Thoracic aorta (tissue), 2 donors: ENCODE measurements at places on chromosomes 3 and 15. TPM values are rescaled to one million over a fixed set of nuclear protein-coding genes. Genes with fewer than 3 reads are reported as not detected.

DNA sequence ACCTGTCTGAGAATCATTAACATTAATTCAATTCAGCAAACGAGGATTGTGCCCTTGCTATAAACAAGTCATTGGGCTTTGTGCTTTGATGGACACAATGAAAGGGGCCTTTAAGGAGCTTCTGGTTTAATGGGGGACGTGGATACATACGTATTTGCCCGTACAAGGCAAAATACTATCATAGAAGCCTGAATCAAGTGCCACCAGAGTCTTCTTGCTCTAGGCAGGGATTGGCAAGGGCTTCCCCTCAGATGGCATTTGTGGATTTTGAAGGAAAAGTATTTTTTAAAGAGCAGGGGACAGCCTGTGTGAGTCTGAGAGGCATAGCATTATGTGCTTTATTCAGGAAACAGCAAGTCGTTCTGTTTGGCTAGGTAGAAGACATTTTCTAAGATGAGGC lies 83.7 kb upstream of the NEDD4 start:
- no peak overlapping the region for H3K4me3 ChIP-seq
- H3K27me3 ChIP-seq = no peaks in the 10 kb centered on the region
- no peak for DNase-seq
- peaks cover 9% of the 10 kb centered on the region for H3K4me1 ChIP-seq

DNA sequence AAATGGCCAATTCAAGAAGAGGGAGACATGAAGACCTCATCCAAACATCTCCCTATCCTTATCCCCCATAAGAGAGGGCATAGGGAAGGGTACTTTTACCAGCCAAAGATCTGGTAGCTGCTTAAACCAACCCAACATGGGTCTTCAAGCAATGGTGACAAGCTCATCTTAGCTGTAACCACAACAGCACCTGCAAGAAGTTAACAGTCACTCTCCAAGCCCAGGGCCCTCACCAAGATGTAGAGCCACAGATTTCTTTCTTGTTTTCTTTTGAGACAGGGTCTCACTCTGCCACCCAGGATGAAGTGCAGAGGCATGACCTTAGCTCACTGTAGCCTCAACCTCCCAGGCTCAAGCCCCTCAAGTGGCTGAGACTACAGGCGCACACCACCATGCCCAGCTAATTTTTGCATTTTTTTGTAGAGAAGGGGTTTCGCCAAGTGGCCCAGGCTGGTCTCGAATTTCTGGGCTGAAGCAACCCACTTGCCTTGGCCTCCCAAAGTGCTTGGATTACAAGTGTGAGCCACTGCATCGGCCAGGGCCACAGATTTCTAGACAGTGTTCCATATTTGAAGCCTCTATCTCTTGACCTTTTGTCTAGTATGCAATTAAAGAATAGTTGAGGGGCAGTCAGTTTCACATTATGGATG lies 57.1 kb downstream of the DHX30 start:
- peaks cover 42% of the 10 kb centered on the region for H3K36me3 ChIP-seq
- H3K27ac ChIP-seq = no peak overlapping the region
- DNase-seq = no peak
- H3K27me3 ChIP-seq = no peaks in the 10 kb centered on the region

The TPRA1 gene
- 32.0 TPM for total RNA-seq

The SLC7A14 gene
- total RNA-seq = not detected

- H3K27ac ChIP-seq = peak overlapping the region; percentile 80
- peak overlapping the region; percentile 96 for H3K4me3 ChIP-seq
- DNase-seq = no peak
- H3K27me3 ChIP-seq = no peaks in the 10 kb centered on the region
- H3K4me1 ChIP-seq = peaks cover 20% of the 10 kb centered on the region
Observed at GRCh38 chr15:65287520-65287855, 805 bp upstream of the PARP16 start.

The MUC13 gene
- not detected for total RNA-seq

DNA sequence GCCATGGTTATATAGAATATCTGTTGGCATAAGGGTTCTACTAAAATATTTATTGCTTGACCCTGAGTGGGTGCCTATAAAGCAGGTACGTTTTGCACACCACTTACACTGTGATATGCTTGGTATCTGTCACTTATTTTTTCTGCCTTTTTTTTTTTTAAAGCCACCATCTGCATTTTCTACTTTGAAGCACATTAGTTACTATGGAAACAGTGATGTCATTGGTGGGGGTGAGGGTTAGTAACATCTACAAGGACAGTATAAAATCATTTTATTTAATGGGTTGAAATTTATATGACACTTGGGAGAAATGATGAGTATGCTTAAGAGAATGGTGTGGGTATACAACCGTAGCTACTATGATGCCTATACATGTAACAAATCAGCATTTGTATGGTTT lies 25.6 kb downstream of the SLCO3A1 start:
- no peak overlapping the region for H3K27ac ChIP-seq
- no peak for DNase-seq
- no peaks in the 10 kb centered on the region for H3K36me3 ChIP-seq
- H3K27me3 ChIP-seq = no peaks in the 10 kb centered on the region
- no peaks in the 10 kb centered on the region for H3K4me1 ChIP-seq

DNA sequence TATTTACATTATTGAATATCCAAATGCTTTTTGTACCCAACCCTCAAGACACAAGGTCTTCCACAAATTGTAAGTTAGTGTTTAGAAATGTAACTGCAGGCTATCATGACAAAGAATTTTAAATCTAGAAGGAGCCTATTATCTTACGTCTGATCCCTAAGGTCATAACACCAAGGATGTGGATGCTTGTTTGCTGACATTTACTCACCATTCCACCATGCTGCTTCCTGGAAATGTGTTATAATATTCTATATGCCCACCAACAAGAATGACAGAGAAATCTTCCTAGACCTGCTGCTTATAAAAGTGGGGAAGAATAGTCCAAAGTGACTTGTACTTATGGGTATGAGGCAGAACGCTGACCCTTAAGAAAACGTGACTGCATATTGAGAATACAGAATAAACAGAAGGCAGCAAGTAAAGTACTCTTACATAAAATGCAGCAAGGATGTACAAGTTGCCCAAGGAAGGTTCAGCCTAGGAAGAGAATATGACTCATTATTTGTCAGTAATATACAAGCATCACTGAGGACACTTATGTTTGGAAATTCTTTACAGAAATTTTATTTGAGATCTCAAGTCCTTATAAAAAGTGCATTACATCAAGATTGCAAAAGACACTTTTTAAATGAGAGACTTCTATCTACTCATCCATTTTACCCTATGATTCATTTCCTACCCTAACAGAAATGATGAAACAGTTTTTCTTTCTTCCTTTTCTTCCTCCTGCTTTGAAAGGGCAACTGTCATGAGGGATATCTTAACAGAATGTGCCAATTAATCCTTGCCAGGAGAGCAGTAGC lies 59.6 kb downstream of the ESYT3 start:
- H3K27me3 ChIP-seq = no peaks in the 10 kb centered on the region
- no peak overlapping the region for H3K4me3 ChIP-seq
- H3K27ac ChIP-seq = no peak overlapping the region
- DNase-seq = no peak

GRCh38 chr3:191963182-191963581 lies 502.2 kb downstream of the PYDC2 start:
- no peak overlapping the region for H3K27ac ChIP-seq
- no peaks in the 10 kb centered on the region for H3K36me3 ChIP-seq
- H3K4me3 ChIP-seq = no peak overlapping the region
- no peaks in the 10 kb centered on the region for H3K27me3 ChIP-seq
- H3K4me1 ChIP-seq = no peaks in the 10 kb centered on the region
- no peak for DNase-seq

DNA sequence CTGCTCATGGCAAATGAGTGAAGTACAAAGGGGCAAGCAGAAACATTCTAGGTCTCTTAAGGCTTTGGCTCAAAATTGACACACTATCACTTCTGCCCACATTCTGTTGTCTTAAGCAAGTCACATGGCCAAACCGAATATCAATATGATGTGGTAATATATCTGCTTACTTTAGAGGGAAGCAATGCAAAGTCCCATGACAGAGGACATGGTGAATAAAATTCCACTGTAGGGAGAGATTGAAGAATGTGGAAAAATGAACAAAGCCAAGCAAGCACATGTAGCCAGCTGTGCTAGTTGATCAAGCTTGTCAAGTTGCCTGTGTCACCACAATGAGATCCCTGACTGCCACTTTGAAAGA lies 11.2 kb upstream of the TBC1D5 start:
- H3K27me3 ChIP-seq = no peaks in the 10 kb centered on the region
- H3K27ac ChIP-seq = no peak overlapping the region
- no peak overlapping the region for H3K4me3 ChIP-seq
- no peaks in the 10 kb centered on the region for H3K36me3 ChIP-seq

DNA sequence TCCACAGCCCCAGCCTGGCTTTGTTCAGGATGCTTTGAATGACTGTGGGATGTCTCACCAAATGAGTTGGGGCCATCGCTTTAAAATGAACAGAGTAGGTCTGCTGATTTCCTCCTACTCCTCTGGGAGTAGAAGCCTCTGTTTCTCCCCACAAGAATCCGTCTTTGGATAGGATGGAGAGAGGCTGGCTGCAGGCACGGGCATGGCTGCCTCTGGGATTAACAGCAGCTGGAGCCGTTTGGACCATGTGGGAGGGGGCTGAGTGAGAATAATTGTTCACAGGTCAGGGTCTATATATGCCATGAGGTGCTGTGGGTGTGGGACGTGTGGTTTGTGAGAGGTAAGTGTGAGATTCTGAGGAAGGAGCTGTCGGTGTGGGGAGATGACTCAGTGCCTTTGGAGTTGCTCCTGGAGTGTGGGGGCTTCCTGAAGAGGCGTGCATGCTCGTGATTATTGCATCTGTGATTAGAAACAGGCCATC lies 48.0 kb upstream of the APEH start:
- no peaks in the 10 kb centered on the region for H3K27me3 ChIP-seq
- H3K36me3 ChIP-seq = no peaks in the 10 kb centered on the region
- H3K27ac ChIP-seq = no peak overlapping the region
- no peak overlapping the region for H3K4me3 ChIP-seq
- H3K4me1 ChIP-seq = no peaks in the 10 kb centered on the region

DNA sequence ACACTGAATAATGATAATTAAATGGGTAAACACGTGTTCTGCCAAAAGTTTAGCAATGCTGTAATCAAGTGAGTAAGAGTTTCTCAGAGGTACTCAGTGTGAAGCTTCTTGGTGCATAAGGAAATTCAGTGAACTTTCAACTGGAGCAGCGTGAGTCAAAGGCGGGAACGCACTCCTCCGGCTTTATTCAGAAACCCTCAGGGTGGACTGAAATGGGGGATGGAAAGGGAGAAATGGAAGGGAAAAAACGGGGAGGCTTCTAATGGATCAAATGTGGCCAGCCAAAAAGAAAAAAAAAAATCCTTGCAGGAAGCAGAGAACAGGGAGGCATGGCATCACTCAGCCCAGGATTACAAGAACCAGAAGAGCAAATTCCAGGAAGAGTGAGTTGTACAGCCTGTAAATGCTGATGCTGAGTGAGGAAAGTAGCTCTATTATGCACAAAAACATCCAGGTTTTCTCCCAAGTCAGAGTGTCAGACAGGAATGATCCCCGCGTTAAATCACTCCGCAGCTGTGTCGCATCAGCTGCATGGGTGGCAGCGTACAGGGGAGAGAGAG lies 85.3 kb downstream of the ASB7 start:
- no peak overlapping the region for H3K4me3 ChIP-seq
- peaks cover 23% of the 10 kb centered on the region for H3K4me1 ChIP-seq
- no peak overlapping the region for H3K27ac ChIP-seq
- no peak for DNase-seq
- no peaks in the 10 kb centered on the region for H3K36me3 ChIP-seq
- H3K27me3 ChIP-seq = no peaks in the 10 kb centered on the region

DNA sequence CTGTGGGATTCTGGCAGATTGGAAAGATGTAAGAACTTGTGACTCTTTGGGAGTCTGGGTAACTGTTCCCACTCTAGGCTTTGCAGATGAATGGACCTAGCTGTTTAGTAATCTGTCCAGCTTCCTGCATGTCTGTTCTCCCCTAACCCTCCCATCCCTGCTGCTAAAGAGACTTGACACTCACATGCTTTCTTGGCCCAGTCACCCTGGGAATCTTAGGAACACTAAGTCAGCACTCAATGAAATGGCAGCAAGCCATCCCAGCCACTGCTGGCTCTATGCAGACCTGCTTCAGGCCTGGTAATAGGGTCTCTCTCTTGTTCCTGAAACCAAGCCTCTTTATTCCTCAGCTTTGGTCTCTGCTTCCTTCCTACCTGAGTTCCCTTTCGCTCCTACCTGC lies 63.7 kb upstream of the THSD4 start:
- no peak overlapping the region for H3K4me3 ChIP-seq
- no peak for DNase-seq
- H3K36me3 ChIP-seq = no peaks in the 10 kb centered on the region

DNA sequence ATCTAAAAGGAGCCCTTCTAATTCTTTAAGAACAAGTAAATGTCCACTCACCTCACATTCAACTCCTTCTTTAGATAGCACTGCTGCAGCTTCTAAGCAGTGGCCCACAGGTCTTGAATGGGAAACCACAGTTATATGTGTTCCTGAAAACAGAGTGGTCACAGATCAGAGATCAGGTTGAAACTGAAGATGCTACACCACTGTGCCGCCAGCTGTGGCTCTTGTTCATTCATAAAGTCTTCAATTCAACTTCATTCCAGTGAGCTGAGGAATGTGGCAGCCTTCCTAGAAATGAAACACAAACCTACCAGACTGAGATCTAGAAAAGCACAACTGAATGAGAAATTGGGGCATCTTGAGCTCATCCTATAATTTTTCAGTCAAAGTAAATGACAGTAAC lies 4.0 kb downstream of the PDHB start:
- H3K4me3 ChIP-seq = no peak overlapping the region
- peaks cover 50% of the 10 kb centered on the region for H3K36me3 ChIP-seq

The TEX264 gene
- 27.3 TPM for total RNA-seq

DNA sequence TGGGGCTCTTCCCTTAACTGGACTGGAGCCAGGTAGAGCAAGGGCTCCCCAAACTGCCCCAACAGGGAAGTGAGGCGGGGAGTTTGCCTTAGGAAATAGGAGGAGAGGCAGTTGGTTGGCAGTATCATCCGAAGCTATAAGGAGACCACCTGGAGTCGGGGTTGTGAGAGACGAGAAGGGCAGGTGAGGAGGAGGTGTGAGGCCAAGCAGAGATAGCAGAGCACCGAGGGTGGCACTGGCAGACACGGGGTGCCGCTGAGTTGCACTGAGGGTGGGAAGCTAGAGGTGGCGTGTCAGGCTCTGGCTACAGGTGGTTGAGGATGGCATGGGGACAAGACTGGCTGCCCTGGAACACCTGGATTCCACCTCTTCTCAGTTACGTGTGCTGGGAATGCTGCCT lies 17.2 kb downstream of the RASGRF1 start:
- H3K27ac ChIP-seq = no peak overlapping the region
- H3K4me1 ChIP-seq = no peaks in the 10 kb centered on the region

- no peaks in the 10 kb centered on the region for H3K36me3 ChIP-seq
- H3K4me3 ChIP-seq = no peak overlapping the region
- H3K27me3 ChIP-seq = peaks cover 5% of the 10 kb centered on the region
- no peak overlapping the region for H3K27ac ChIP-seq
Observed at GRCh38 chr3:194249323-194250097, 101.6 kb downstream of the CPN2 start.

The P4HTM gene
- total RNA-seq = 57.6 TPM

DNA sequence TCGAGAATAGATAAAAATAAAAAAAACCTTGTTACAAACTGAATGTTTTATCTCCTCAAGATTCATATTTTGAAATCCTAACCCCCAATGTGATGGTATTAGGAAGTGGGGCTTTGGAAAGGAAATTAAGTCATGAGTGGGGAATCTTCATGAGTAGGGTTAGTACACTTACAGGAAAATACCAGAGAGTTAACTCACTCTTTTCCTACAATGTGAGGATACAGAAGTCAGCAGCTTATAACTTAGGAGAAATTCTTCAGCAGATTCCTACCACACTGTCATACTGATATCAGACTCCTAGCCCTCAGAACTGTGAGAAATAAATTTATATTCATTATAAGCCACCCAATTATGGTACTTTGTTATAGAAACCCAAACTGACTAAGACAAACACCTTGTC lies 453.1 kb downstream of the GBE1 start:
- H3K27ac ChIP-seq = no peak overlapping the region
- DNase-seq = no peak
- no peak overlapping the region for H3K4me3 ChIP-seq
- no peaks in the 10 kb centered on the region for H3K4me1 ChIP-seq
